Fibroblast of lung (primary cell): ENCODE measurements at places on chromosomes 12 and 14.

- DNase-seq = no peak
Observed at GRCh38 chr12:75754698-75755097, 243.3 kb upstream of the KRR1 start.

DNA sequence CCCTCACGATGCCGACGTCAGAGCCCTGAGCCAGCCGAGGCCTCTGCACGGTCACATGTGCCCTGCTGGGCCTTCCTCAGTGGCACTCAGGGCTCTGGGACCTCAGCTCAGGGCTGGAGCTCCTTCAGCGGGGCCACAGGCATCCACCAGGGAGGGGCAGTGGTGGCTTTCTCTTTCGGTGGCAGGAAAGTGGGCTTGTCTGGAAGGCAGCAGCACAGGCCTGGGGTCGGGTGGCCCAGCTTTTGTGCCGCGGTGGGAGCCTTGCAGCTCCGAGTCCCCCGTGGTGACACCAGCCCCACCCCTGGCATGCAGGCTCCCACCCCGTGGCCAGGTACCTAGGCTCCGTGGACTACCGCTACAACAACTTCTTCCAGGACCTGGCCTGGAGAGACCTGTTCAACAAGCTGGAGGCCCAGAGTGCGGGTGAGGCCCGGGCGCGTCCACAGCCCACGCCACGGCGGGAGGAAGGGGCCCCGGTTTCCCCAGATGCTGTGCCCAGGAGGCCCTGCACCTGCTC lies 14.2 kb upstream of the TEX22 start:
- no peak for DNase-seq

DNA sequence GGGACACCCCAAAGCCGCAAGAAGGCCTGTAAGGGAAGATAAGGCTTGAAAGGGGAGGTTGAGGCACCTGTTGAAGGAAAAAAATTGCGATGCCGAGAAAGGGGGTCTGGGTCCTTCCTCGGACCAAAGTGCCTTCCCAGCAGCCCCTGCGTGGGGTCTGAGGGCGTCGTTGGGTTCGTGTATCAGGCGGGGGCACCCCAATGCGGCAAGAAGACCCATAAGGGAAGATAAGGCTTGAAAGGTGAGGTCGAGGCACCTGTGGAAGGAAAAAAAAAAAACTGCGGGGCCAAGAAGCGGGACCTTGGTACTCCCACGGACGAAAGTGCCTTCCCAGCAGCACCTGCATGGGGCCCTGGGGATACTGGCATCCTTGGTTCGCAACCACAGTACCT lies 277.5 kb downstream of the ALG10 start:
- no peak for DNase-seq

- DNase-seq = no peak
Observed at GRCh38 chr12:48998497-48999353, 450 bp downstream of the DDN start.

GRCh38 chr14:73953731-73954130 lies 3.6 kb downstream of the COQ6 start:
- no peak for DNase-seq

DNA sequence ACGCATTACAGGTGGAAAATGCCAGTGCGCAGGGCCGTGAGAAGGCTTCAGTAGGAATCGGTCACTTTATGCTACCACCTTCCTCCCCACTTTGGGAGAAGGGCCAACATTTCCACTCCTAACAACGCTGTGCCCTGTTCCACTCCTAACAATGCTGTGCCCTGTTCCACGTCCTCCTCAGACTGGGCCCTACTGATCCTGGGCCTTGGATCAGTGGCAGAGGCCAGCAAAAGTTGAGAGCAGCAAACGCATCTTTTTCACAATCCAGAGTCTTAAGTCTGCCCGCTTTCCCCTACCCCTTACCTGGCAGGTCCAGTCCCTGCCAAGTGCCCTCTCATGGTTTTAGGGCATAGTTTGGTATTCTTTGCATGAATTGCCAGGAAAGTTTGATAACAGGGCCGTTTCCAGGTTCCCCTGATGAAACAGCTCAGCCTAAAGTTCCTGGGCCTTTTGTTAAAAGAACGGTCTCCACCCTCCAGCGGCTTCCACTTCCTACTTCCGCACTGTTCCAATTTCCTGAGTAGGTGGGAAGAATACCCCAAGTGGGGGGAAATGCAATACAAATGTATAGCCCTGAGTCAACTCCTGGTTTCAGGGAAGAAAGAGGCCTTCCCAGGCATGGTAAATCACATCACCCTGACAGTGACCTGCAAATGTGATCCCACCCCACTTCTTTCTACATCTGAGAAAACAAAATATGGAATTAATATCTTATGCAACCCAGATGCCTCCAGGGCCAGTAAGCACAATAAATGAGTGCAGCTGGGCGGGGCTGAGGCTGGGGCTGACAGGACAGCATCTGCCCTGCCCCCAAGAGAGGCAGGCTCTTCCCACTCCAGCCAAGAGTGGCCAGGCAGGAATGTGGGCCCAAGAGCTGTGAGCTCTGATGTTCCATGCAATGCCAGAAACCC lies 15.0 kb downstream of the KCTD10 start:
- DNase-seq = peak; percentile 97
